Left ventricle myocardium inferior (tissue), 1 donor: ENCODE measurements at places on chromosomes 4 and X. TPM values are rescaled to one million over a fixed set of nuclear protein-coding genes. Genes with fewer than 3 reads are reported as not detected.

DNA sequence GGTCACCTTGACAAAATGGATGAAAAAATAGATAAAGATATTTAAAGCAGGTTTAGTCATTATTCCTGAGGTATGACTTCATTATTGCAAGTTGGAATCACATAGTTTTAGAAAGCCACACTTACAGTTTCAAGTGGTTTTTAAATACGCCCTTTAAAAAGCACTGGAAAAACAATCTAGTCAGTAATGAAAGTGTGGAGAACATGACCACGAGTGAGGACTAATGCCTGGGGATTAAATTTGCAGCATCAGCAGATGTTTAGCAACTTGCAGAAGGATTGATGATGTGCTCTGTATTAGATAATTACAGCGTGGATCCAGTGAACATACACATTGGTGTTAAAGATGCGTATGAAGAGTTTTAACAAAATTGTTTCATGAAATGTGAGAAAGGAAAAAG lies 5.9 kb downstream of the SPARCL1 start:
- no peak for DNase-seq

The SPIN4 gene
- total RNA-seq, result 0.91 TPM

The AFM gene
- total RNA-seq, result not detected

The ERCC6L gene
- total RNA-seq, result not detected

GRCh38 chr4:7649741-7650531 lies 215.2 kb upstream of the PSAPL1 start:
- no peak for DNase-seq

DNA sequence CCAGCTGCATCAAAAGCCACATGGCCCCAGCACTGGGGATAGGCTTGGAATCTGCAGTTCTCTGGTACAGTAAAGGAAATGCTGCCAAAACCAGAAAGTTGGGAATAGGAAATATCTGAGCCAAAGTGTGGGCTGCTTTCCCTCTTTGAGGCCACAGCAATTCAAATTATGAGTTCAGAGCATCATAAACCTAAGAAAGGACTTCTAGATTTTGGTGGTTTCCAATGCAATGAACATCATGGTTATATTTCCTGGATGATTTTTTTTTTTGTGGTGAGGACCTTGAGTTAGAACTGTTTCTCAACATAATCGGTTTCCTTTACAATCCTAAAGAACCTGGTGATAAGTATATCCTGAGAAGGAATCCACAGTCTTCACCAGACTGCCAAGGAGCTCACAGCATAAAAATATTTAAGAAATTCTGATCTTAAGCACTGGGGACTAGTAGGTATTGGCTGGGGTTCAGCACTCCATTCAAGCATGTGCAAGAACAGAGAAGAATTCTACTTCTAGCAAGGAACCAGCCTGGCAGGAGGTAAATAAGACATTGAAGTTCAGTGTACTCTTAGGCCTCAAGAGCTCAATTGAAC lies 29.8 kb upstream of the ARHGAP24 start:
- no peak for DNase-seq

The MAMLD1 gene
- 1.8 TPM for total RNA-seq
